Activated CD4-positive, alpha-beta T cell treated with anti-CD3 and anti-CD28 coated beads for 1 hour (primary cell): ENCODE measurements at places on chromosomes 7 and 10.

- DNase-seq: no peak
These were observed 27.2 kb downstream of the ADK start for GRCh38 chr10:74178042-74178791.

DNA sequence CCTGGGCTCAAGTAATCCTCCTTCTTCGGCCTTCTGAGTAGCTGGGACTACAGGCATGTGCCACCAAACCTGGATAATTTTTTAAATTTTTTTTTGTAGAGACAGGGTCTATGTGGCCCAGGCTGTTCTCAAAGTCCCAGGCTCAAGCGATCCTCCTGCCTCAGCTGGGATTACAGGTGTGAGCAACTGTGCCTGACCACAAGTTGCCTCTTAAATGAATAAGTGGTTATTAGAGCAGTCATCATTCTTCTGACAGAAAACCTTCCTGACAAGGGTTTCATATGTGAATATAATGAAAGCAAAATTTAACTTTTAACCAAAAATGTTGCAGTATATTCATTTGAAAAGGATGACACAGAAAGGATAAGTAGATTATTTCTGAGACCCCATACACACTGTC is 532.5 kb downstream of the GRM8 start:
- DNase-seq: no peak

- no peak for DNase-seq
These were observed 29.7 kb downstream of the GNA12 start for GRCh38 chr7:2814186-2814945.

GRCh38 chr7:155508376-155509358 is 37.7 kb downstream of the CNPY1 start:
- no peak for DNase-seq

DNA sequence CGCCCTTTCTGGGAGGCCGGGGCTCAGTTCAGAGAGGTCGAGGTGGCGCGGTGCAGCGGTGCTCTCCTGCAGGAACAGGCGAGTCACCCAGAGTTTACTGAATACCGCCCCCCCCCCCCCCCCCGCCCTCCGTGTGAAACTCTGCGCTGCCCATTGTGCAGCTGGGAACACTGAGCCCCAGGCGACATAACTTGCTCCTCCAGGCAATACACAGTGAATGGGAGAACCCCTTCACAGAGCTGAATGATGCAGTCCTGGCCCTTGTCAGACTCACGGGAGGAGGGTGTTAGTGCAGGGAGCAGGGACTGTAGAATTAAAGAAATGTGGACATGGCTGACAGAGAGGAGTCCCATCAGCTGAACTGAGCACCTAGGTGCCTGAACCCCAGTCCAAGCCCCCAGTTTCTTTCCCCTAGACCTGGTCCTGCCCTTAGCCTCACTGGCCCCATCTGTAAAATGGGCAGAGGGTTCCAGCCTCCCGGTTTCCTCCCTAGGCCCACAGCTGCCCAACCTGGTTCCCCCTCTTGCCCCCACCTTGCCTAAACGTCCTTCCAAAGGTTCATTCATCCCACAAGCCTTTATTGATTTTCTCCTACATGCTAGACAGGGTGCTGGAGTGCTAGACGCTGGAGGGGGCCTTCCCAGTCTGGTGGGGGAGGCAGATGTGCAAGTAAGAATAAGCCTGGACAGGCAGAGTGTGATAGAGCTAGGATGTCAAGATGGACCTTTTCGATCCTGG is 869 bp upstream of the LOXL4 start:
- DNase-seq: no peak

DNA sequence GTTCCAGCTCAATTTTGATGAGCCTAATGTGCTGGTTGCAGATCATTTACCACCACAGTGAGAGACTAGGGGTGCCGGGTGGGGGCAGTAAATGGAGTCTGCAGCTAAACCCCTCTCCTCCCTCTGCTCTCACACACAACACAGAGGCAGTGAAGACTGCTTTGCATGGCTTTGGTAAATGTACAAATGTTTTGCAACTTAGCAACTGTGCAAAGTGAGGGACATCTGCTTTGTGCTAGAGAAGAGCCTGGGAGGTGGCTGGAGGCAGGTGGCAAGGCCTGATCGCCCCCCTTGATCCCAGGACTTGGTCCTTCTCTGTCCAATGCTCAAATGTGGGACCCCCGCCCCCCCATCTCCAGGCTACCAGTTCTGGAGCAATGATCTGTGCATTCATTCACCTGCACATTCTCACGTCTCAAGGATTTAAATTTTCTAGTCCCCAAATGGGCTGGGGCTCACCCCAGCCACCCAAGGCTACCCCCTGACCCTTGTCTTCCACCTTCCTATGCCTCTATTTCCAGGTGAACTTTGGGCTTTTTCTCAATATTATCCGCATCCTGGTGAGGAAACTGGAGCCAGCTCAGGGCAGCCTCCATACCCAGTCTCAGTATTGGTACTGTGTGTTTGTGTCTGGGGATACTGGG is 11.6 kb downstream of the GHRHR start:
- DNase-seq: no peak

DNA sequence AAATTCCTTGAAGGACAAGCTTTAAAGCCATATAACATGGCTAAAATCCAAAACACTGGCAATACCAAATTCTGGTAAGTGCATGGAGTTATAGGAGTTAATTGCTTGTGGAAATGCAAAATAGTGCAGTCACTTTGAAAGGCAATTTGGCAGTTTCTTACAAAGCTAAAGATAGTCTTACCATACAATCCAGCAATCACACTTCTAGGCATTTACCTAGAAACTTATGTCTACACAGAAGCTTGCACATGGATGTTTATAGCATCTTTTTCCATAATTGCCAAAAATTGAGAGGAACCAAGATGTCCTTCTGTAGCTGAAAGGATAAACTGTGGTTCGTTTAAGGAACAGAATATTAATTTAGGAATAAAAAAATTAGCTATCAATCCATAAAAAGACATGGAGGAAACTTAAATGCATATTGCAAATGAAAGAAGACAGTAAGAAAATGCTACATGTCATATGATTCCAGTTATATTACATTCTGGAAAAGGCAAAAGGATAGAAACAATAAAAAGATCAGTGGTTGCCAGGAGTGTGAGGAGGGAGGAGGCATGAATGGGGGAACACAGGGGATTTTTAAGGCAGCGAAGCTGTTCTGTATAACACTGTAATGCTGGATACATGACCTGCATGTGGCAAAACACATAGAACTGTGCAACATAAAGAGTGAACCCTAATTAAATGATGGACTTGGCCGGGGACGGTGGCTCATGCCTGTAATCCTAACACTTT is 51.9 kb downstream of the GNAT3 start:
- no peak for DNase-seq

- no peak for DNase-seq
These were observed 59.0 kb downstream of the GNA12 start for GRCh38 chr7:2785071-2785500.

DNA sequence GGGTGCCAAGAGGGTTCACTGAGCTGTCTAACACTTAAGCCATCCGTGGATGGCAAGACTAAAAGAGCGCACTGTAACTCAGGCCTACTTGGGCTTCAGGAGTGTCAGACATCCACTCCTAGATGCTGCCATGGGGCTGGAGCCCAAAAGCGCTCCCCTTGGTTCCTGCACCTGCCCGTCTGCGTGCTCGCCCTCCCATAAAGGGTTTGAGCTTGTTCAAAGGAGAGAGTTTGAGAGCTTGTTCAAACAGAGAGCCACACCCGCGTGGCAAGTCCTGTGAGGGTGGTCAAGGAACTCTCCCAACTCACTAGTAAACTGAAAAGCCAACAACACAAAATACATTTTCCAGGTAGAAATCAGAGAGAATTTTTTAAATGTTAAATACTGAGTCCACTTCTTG is 256.7 kb downstream of the SEMA3A start:
- DNase-seq: no peak

DNA sequence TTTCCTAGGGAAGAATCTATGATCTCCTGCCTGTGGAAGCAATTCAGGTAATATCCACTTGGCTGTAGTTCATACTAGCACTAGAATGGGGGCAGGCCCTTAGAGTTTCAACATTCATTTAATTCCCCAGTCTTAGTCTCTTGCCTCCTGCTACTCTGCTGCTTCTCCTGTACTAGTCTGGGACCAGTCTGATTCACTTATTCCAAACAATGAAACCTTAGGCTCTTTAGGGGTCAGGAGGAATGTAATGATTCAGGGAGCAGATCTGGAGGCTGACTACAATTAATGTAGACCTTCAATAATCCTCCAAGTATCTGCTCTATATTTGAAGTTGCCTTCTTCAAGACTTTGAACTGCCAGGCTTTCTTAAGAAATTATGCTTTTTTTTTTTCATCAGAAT is 101.8 kb downstream of the GNAT3 start:
- DNase-seq: no peak

DNA sequence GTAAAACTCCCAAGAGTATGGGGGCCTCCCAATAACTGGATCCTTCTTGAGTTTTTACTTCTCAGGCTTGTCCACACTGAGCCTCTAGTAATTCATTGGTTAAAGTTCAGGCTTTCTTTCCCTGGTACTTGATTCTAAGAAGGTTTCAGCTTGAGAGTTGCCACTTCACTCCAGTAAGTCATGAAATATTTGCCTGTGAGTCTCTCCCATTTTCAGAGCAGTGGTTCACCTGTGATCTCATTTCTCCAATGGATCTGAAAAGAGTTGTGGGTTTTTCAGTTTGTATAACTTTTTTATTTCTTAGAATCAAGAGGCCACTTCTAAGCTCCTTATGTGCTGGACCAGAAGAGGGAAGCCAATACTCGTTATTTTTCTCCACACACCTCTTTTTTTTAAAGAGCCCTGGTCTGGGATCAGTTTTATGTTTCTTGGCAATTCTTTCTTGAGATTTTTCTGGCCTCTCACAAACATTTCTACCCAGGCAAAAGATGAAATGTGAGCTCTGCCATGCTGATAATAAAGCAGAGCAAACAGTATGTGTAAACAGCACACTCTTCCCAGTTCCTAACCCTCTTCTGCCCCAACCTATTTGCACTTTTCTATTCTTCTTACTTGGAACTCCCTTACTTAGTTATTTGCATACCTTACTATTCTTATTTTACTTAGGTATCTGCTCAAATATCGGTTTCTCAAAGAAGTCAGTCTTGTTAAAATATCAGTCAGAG is 983.4 kb downstream of the CCSER2 start:
- DNase-seq: no peak
